ENCODE measurements at places on chromosomes 4 and X.

DNA sequence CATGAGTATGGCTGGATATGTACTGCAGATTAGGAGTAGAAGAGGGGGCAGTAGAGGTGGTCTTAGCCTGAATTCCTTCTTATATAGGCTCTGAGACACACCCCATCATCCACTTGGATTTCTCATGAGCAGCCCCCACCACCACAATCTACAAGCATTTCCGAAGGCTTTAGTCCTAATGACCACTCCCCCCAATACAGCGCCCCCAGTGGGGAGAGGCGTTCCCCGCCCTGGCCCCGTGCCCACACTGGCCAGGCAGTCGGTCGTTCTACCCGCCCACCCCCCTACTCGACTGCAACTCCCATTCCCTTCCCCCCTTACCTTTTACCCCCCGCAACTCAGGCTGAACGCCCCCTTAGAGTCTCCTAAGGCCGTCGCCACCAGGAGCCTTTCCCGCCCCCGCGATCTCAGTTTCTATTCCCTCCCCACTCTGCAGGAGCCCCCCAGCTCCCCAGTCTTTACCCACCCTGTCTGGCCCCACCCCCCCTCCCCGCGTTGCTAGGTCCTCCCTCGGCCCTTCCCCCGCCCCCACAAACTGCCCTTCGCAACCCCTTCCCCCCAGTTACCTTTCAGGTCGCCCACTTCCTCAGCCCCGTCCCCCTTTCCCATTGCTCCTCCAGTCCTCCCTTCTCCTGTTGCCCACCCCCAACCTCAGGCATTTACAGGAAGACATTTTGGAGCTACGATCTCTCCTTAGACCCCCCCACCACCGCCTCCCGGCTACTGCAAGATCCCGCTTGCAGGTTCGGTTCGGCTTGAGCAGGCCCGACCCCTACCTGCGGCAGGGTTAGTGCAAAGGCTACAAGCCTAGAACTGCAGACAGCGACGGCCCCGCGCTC lies 468 bp downstream of the ZMYM3 start:
- no peak for DNase-seq

DNA sequence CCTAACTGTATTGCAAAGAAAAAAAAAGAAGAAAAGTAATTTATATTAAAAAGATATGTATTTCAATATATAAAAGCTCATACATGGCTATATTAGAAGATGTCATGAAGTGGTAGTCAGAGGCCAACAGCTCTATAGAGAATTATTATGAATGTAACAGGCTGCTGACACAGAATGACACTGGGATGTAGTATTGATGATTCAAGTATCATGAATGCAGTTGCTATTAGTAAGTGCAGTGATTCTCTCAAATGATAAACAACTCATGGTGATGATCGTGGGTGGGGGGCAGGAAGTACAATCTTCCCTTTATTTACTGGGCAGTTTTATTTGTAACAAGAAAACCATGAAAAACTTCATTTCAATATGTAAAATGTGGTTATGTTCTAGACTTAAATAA lies 124.6 kb downstream of the COL4A6 start:
- no peak for DNase-seq

- DNase-seq, result no peak
Measured at GRCh38 chr4:79281566-79282359, 44.1 kb downstream of the NAA11 start.

- no peak for DNase-seq
Measured at GRCh38 chr4:16684097-16684496, 214.3 kb downstream of the LDB2 start.

DNA sequence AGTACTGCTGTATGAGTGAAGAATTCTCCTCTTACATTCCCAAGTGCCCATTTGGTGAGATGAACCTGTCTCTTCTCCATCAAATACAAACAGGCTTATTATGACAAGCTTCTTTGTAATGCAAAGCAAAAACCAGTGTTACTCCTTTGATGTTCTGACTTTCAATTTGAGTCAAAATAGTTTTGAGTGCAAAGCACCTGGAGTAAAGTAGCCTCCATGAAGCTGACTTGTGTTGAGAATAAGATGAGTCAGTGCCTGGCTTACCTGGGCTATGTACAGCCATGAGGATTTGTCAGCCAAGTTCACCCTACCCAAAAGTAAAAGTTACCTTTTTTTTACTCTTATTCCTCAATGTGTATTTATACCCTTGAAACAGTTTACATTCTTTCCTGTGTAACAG lies 132.5 kb upstream of the FMR1 start:
- no peak for DNase-seq

- no peak for DNase-seq
Measured at GRCh38 chrX:15405846-15406245, 21.6 kb upstream of the VEGFD start.

GRCh38 chrX:124086411-124086810 lies 124.9 kb downstream of the STAG2 start:
- no peak for DNase-seq

DNA sequence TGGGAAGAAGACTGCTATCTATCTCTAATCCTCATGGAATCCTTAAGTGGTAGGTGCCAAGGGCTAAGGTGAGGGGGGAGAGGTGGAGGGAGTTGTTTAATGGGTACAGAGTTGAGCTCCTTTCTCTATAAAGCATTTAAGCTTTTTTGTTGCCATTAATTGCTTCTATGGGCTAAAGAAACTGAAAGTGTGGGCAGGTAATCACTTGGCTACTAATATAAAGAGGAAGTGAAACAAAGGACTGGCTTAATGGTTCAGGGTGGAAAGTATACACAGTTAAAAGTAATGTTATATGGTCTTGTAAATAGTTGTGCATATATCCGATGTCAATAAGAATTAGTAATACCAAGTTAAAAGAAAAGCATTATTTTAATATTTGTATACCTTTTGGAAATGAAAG lies 83.9 kb downstream of the POLA1 start:
- DNase-seq, result no peak

- no peak for DNase-seq
Measured at GRCh38 chrX:106997611-106998010, 2.4 kb downstream of the MORC4 start.

GRCh38 chr4:72569719-72570235 lies 756 bp upstream of the ADAMTS3 start:
- DNase-seq, result no peak
